Dorsolateral prefrontal cortex (tissue), 122 donors: ENCODE measurements at places on chromosomes 1 and 21. TPM values are rescaled to one million over a fixed set of nuclear protein-coding genes. Genes with fewer than 3 reads are reported as not detected.

Gene DPYD
- 36.5 TPM for total RNA-seq

Gene CAPN9
- not detected for total RNA-seq

Gene USP24
- 61.7 TPM for total RNA-seq

Gene RGS13
- not detected for total RNA-seq

Gene IGSF3
- total RNA-seq = 12.0 TPM

Gene TMPRSS15
- total RNA-seq = not detected

Gene S100A14
- 1.3 TPM for total RNA-seq

Gene OLFML2B
- 7.5 TPM for total RNA-seq

Gene APCS
- not detected for total RNA-seq

Gene PEA15
- total RNA-seq = 526 TPM

Gene LRRC53
- total RNA-seq = 0.59 TPM

Gene BCL2L15
- 1.8 TPM for total RNA-seq

Gene C4BPA
- not detected for total RNA-seq

Gene RGSL1
- not detected for total RNA-seq

Gene TPTE
- total RNA-seq = not detected

Gene SASS6
- 3.5 TPM for total RNA-seq

Gene RNF186
- total RNA-seq = not detected

Gene RORC
- total RNA-seq = 0.23 TPM

Gene CLDN8
- not detected for total RNA-seq

Gene MFSD2A
- 26.9 TPM for total RNA-seq

Gene S100A6
- total RNA-seq = 101 TPM

Gene LCE1A
- not detected for total RNA-seq

Gene CDKN2C
- 8.4 TPM for total RNA-seq

Gene RAB29
- total RNA-seq = 23.3 TPM

Gene BLZF1
- total RNA-seq = 30.5 TPM

Gene MAP3K21
- 10.0 TPM for total RNA-seq

Gene CDCP2
- total RNA-seq = 0.12 TPM

Gene GCSAML
- not detected for total RNA-seq

Gene LIPI
- total RNA-seq = not detected

Gene COL6A1
- 97.7 TPM for total RNA-seq

Gene CFHR2
- total RNA-seq = not detected

Gene OR2L5
- total RNA-seq = 2.7 TPM

Gene C1orf185
- total RNA-seq = not detected

Gene LINGO4
- total RNA-seq = 0.31 TPM

Gene CDC14A
- total RNA-seq = 11.9 TPM

Gene NFASC
- 454 TPM for total RNA-seq

Gene VANGL2
- 10.1 TPM for total RNA-seq

Gene MYBPH
- total RNA-seq = not detected

Gene FCMR
- total RNA-seq = 0.84 TPM

Gene C1orf141
- not detected for total RNA-seq

Gene FAM163A
- total RNA-seq = 2.3 TPM
